ENCODE measurements at places on chromosomes 12 and 14.

- no peak for DNase-seq
These were observed 127.1 kb downstream of the DIO2 start for GRCh38 chr14:80084196-80084595.

DNA sequence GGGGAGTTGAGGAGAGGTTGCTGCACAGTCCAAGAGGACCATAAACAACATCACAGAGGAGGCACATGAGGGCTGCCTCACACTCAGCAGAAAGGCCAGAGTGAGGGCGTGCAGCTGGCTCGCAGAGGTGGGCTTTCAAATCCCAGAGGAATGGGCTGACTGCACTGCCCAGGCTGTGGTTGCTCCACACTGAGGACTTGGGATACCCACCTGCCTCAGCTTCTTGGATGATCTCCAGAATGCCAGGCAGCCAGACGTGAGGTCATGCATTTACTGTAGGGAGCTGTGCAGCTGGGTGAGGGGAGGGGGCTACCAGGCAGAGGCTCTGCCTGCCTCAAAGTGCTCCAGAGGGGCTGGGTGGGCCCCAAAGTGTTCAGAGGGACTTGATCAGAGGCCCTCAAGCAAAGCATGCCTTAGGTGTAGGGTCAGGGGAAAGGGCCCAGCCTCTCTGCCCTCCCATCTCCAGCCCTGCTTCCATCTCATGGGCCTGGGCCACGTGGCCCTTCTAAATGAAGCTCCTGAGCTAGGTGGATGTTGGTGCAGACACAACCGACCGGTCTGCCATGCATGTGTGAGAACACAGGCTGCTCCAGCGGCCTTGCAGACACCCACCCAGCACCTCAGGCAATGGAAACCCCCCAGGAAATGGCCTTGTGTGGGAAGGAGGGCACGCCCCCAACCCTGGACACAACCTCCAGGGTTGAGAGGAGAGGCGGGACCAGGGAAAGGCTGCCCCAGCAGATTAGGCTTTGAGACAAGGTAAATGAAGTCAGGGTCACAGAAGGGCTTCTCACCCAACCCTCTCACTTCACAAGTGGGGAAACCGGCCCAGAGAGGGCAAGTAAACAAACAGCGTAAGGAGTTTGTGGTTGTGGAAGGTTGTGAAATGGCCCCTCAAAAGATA lies 90.8 kb downstream of the NTF3 start:
- DNase-seq: no peak

DNA sequence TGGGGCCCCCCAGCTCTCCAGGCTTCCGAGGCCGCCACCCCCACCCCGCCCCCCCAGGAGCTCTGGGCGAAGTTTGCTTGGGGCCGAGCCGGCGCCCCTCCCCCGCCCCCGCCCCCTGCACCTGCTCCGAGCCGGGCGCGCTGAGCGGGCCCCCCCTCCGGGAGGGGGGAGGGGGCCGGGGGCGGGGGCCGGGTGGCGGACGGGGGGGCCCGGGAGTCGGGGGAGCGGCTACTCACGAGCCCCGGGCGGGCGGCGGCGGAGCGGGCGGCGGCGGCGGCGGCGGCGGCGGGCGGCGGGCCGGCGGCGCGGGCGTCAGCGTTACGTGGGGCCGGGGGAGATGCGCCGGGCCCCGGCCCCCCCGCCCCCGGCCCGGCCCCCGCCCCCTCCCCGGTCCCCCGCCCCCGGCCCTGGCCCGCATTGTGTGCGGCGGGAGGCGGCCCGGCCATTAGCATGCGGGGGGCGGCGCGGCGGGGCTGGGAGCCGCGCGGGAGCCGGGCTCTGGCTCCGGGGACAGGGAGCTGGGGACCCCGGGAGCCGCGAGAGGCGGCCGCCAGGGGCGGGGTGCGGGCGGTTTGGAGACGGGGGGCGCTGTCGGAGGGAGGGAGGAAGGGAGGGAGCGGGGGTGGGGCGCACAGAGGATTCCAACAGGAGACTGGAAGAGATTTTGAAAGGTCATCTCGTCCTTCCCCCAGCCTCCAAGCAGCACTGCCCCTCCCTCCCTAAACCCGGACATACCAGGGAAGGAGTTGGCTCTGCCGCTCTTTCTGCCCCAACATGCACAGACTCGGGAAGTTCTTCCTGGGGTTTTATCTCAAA lies at the start of gene ZNF219:
Gene ZNF219 (minus strand): TSS at position 580 of the 816 bp plus-strand sequence. CDS start 5,064 bp downstream, outside the sequence.
- DNase-seq: peak; percentile 58

- peak; percentile 64 for DNase-seq
These were observed 115.5 kb upstream of the G2E3 start for GRCh38 chr14:30443368-30444007.

All from GM23248 (cell line).